ENCODE measurements at places on chromosomes 5 and 9.

DNA sequence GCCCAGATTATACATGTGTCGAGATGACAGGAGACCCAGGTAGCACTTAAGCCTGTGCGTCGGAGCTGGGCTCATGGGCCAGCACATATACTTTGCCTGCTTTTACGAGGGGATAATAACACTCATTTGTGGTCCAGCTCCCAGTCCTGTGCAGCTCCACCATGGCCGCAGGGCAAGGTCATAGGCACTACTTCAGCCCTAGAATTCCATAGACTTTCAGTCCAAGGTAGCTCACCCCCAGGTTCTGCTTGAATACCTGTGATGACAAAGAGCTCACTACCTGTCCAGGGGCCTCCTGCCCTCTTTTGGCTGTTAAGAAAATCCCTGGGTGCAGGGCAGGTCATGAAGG lies 1.7 kb downstream of the CORO2A start:
- DNase-seq = no peak

DNA sequence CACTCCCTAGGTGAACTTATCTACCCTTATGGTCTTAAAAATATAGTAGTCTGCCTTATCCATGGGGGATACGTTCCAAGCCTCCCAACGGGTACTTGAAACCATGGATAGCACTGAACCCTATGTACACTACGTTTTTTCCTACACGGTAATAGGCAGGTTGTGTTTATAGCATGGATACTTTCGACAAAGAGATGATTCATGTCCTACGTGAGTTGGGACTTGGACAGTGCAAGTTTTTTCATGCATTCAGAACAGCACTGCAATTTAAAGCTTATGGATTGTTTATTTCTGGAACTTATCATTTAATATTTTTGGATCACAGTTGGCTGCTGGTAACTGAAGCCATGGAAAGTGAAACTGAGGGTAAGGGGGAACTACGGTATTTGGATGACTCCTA lies 88.1 kb downstream of the CNTLN start:
- DNase-seq = no peak

- no peak for DNase-seq
These were observed 110.7 kb downstream of the RXRA start for GRCh38 chr9:134436911-134437310.

- DNase-seq = no peak
These were observed 454.5 kb downstream of the HINT1 start for GRCh38 chr5:130710596-130710995.

- DNase-seq = peak; percentile 8
These were observed 89.9 kb downstream of the SH3TC2 start for GRCh38 chr5:148972974-148973374.

- DNase-seq = no peak
These were observed 775.6 kb upstream of the ACO1 start for GRCh38 chr9:31608881-31609280.

DNA sequence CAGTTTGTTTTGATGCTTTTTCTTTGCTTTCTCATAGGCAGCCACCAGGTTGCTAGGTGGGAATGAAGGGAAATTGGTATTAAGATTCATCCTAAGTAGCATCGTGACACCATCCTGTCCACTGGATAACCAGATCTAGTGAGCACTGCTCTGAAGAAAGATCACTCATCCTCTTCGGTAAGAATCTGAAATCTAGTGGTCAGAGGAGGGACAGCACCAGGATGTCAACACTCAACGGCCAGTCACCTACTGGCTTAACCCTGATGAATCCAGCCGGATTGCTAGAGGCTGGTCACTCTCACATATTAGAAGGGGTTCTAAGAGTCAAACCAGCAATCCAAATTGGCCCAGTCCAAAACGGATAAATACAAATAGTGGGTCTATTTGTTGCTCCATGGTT lies 50.8 kb downstream of the DCP2 start:
- DNase-seq = no peak

DNA sequence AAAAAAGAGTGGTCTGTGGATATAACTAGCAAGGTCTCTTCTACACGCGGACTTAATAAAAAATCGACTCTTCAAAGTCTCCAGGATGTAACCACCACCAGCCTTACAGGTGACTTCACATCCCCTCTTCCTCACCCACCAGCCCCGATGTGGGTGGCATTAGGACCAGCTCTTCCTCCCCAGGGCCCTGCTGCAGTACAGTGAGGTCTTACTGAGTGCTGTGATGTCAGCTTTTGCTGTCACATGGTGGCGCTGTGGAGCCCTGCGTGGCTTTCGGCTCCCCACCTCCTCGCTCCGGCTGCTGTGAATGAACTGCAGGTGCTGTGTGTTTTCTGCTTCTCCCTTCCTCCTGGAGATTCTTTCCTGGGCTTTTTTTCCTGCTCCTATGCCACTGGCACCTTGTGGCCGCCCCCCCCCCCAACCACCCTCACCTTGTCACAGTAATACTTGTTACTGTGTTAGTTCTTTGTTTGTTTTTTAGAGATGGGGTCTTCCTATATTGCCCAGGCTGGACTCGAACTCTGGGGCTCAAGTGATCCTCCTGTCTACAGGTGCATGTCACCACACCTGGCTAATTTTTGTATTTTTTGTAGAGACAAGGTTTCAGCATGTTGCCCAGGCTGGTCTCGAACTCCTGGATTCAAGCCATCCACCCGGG lies 15.8 kb upstream of the RAPGEF1 start:
- peak; percentile 81 for DNase-seq

- DNase-seq = no peak
These were observed 437.9 kb downstream of the EFNA5 start for GRCh38 chr5:107232788-107233187.

- DNase-seq = no peak
These were observed at the start of gene NIPAL4 for GRCh38 chr5:157459715-157460599. NIPAL4 (plus strand) TSS chr5:157460213; CDS start chr5:157460321, 108 bp downstream.

DNA sequence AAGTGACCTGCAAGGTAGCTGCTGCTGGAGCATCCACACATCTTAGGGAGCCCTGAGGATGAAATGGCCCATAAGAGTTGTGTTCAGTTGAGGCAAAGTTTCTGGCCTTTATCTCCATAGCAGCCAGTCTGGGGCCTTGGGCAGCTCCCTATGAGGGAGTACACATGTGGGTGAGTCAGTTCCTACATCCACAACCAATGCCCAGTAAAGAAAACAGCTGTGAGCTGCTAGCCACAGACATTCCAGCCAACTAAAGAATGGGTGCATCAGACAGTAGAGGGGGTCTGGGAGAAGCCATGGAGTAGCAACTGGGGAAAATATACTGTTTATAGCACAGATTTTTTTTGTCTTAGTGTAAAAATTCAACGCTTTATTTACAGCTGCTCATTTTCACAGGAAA lies 720.7 kb downstream of the TLE1 start:
- no peak for DNase-seq

- no peak for DNase-seq
These were observed 11.8 kb downstream of the PHF19 start for GRCh38 chr9:120865176-120865575.

GRCh38 chr5:145521523-145521922 lies 313.6 kb downstream of the PRELID2 start:
- DNase-seq = no peak

GRCh38 chr9:35914301-35914807 lies 5.1 kb downstream of the SPAAR start:
- no peak for DNase-seq

DNA sequence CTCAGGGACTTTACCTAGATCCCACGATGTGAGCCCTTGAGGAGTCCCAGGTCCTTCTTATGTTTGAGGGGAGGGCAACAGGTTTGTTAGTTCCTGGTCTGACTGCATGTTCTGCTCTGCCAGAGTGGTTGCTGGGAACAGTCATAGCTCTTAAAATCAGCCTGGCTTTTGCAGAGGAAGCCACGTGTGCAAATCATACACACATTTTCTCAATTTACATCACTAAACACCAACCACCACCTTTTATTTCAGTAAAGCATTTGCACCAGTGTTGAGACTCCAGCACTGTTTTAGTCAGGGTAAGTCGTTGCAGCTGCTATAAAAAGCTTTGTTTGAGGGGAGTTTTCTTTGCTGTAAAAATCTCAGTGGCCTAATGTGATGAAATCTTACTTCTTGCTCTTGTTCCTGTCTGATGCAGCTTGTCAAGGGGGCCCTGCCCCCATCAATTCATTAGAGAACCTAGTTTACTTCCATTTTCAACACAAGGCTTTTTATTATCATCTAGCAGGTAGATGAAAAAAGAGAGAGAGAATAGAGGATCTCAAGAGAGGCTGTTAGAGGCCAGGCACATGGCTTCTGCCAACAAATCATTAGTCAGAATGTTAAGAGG lies 70.3 kb upstream of the VCAN start:
- DNase-seq = no peak

DNA sequence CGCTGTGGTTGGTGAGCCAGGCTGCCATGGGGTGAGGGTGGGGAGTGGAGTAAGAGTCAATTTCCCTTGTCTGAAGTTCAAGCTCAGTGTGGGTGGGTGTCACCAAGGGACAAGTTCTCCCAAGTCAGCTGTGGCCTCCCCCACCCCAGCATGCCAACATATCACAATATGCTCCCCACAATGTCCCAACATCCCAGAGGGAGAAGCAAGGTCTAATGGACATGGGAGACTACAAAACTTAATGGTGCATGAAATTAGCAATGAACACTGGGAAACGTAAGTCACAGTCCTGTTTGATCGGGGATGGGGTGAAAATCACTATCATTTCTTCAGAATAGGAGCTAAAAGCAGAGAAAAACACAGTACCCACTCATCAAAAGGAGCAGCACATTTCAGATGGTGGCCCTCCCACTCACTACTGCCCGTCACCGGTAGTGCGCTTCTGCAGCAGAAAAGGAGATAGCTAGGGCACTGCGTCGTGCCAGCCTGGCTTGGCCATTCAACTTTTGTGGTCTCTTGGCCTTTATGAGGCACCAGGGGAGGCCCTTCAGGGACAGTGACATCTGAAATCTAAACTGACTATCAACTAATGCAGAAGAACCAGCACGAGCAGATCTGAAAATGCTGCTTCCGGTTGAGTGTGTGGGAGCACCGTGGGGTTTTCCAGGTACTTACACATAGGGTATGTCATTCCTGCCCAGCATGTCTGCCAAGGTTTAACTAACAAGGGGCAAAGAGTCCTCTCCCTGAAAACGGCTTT lies 20.5 kb upstream of the NDFIP1 start:
- no peak for DNase-seq

DNA sequence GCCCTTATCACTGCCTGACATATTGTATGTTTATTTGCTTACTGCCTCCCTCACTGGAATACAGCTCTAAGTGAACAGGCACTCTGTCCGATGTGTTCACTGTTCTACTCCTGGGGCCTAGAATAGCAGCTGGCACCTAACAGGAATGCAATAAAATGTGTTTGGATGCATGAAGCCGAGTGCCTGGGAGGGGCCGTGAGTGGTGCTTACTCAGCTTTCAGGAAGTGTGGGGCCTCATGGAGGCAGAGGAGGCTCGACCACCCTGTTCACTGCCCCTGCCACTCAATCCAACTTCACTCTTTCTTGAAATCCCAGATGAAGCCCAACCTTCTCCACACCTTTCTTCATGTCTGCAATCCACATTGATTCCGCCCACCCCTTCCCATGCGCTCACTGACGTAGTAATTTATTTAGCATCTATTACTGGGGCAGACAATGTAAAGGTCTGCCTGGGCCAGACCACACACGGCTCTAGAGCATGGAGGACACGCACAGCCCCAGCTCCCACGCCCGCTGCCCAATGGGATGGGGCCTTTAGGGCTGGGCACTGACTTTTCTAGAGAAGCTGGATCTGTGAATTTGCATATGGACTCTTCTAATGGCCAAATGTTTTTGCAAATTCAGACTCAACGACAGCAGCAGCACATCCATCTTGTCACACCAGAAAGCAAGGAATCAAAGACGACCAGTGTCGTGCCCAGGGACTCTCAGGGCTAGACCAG lies 21.3 kb downstream of the TBC1D9B start:
- no peak for DNase-seq

GRCh38 chr5:133343196-133343595 lies 269.1 kb downstream of the FSTL4 start:
- no peak for DNase-seq
